ENCODE measurements at places on chromosomes 2 and 18.

DNA sequence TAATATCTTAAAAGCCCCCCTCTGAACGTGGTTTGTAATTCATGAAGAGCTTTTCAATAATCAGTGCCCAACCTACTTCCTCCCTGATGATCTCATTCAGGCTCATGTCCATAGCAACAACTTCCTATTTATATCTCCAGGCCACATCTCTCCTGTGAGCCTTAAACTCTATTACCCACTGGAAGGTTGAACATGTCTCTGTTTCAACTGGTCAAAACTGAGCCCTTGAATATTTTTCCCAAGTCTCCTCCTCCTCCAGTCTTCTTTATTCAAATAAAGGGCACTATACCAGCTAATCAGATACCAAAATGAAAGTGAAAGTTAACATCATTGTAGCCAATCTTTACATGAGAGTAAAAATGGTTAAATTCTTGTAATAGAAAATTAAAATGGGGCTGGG, 63.7 kb upstream of the ITGA4 start:
- DNase-seq = no peak

DNA sequence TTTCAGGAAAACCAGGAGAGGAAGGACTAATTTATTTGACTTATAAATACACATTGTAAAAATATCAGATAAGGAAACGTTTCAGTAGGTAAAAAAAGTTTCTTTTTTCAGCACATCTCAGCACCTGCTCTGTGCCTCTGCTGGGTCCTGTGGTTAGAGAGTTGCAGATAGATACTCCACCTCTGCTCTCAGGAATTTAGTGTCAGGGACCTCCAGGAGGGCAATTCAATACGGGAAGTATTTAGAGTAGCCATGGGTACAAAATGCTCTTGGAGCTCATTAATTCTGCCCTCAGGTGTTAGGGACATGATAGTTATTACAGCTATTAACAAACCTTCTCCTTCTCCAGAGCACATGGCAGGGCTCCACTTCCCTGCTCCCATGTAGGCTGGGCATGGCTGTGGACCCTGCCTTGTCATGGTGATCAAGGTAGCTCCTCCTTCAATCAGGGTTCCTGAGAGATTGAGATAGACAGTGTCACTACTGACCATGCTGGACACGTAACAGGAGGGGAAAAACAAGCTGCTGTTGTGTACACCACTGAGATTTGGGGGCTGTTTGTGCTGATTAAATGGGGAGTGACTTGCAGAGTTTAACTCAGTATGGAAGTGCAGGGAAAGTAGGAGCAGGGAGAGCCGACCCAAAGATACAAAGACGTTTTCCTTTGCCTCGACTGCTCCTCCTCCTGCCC, 185.6 kb upstream of the COPS8 start:
- no peak for DNase-seq

DNA sequence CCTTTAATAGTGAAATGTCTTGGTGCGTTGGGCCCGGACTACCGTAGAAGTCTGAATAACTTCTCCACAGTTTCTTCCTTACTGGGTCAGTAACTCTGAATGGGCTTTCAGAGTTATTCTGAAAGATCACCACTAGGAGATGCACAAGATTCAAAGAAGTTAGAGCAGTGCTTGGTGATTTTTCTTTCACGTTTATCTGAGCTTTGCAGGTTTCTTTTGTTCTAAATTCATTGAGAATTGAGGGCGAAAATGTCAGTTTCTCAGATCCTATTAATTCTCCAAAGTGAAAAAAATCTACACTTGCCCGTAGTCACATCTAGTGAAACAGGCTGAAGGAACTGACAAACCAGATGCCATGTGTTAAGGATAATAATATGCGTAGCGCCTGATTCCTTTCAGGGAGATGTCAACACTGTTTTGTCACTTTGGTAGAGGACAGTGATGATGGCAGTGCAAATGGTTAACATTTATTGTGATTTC, 70.1 kb downstream of the QPCT start:
- DNase-seq = no peak

DNA sequence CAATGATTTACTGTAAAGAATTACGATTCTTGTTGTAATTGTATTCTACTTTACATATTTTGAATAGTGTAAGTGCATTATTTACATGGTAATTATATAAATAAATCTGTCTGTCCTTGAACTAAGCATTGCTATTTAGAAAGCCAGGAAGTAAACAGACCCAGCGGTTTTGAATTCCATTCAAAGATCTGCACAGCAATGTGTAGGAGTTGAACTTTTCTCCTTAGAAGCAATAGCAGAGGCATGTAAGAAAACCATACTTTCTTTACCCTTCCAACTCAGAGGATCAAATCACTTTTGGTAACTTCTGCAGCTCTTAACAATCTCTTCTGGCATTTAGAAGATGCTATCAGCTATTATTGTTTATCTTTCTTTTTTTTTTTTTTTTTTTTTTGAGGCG, 109.2 kb upstream of the VRK2 start:
- DNase-seq = no peak

DNA sequence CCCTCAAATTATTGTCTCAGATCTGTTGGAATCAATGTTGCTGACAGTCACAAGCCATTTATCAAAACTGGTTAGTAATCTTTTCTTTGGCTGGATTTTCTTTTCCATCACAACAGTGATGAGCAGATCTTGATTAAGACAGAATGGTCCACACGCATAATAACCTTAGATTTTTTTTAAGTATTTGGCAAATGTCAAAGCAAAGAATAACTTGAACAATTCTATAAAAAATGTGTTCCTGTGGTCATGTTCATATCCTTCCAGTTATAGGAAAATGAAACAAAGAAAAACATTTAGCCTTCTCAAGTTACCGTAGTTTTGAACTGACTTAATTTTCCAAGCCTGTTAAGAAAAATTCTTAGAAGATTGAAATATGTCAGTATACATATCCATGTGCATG, 659.9 kb upstream of the ID2 start:
- DNase-seq = no peak

All from posterior vena cava (tissue), 2 donors.